ENCODE measurements at places on chromosomes 12 and 14. TPM values are rescaled to one million over a fixed set of nuclear protein-coding genes. Genes with fewer than 3 reads are reported as not detected.
A peak's percentile ranks its signal among the peaks of the same experiment; 100 is the strongest.

DNA sequence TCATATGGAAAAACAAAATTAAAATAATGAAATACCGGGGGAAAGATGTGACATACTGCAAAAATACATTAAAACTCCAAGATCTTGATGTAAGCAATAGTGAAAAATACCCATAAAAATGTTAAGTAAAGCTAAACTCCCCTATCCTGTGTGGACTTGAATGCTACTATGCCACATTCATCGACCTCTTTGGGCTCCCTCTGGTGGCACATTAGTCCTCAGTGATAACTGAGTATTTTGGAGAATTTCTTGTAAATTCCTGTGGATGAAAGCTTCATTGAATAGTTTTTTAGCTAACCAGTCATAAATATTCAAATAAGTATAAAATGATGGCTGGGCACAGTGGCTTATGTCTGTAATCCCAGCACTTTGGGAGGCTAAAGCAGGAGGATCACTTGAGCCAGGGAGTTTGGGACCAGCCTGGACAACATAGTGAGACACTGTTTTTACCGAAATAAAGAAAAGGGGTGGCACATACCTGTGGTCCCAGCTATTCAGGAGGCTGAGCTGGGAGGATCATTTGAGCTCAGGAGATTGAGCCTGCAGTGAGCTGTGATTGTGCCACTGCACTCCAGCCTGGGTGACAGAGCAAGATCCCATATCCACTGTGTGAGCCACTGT, 42.4 kb upstream of the SGPP1 start:
- no peaks in the 10 kb centered on the region for H3K27me3 ChIP-seq
- no peak overlapping the region for H3K27ac ChIP-seq
- no peaks in the 10 kb centered on the region for H3K36me3 ChIP-seq
- H3K4me3 ChIP-seq: no peak overlapping the region
- DNase-seq: no peak

DNA sequence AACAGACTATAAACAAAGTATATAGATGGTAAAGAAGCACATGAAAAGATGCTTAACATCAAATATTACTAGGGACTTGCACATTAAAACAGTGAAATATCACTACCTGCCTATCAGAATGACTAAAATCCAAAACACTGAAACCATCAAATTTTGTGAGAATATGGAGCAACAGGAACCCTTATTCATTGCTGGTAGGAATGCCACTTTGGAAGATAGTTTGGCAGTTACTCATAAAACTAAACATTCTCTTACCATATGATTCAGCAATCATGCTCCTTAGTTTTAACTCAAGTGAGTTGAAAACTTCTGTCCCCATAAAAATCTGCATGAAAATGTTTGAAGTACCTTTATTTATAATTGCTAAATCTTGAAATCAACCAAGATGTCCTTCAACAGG, 297.6 kb downstream of the DAD1 start:
- H3K4me3 ChIP-seq: no peak overlapping the region
- H3K27ac ChIP-seq: no peak overlapping the region
- H3K4me1 ChIP-seq: no peaks in the 10 kb centered on the region
- DNase-seq: no peak
- no peaks in the 10 kb centered on the region for H3K36me3 ChIP-seq

PIWIL1 gene
- total RNA-seq: not detected

DNA sequence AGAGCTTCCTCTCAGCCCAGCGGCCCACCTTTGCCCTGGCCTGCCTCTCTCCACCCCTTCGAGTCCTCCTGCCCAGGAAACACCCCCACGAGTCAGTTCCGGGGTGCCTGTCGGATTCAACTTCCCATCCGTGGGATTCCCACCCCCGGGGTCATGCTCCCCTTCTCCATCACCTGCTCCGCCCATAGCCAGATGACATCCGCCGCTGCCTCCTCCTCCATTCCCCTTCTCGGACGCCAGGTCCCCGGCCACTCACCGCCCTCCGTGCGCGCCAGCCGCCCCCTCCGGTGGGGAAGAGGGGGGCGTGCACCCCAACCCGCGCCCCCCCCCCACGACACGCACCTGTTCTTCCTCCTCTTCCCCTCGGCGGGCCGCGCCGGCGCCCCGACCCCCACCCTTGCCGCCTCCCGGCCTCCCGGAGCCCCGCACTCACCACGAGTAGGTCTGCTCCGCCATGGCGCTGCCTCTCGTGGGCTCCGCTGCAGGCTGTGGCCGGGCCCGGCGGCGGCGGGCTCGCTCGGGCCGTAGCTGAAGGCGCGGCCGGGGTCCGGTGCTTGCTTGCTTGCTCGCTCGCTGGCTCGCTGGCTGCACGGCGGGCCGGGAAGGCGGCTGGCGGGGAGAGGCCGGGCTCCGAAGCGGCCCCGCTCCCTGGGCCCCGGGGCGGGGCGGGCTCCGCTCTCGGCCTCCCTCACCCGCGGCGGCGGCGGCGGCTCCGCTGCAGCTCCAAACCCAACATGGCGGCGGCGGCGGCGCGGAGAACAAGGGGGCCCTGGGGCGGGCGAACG, 554 bp downstream of the SPPL3 start:
- H3K27me3 ChIP-seq: no peaks in the 10 kb centered on the region
- H3K4me1 ChIP-seq: no peaks in the 10 kb centered on the region
- H3K36me3 ChIP-seq: no peaks in the 10 kb centered on the region
- peak overlapping the region; percentile 86 for H3K4me3 ChIP-seq
- DNase-seq: no peak
- H3K27ac ChIP-seq: peak overlapping the region; percentile 82

DNA sequence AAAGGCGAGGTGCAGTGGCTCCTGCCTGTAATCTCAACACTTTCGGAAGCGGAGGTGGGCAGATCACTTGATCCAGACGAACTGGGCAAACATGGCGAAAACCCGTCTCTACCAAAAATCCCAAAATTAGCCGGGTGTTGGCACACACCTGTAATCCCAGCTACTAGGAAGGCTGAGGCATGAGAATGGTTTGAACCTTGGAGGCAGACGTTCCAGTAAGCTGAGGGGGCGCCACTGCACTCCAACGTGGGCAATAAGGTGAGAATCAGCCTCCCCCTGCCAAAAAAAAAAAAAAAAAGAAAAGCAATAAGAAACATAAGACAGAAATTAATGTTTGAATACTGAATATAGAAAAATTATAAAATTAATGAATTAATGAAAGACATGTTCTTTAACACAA, 928.7 kb downstream of the LRFN5 start:
- H3K4me3 ChIP-seq: no peak overlapping the region
- H3K4me1 ChIP-seq: no peaks in the 10 kb centered on the region
- no peaks in the 10 kb centered on the region for H3K36me3 ChIP-seq
- DNase-seq: no peak

- no peak overlapping the region for H3K27ac ChIP-seq
- no peak overlapping the region for H3K4me3 ChIP-seq
- no peaks in the 10 kb centered on the region for H3K27me3 ChIP-seq
- H3K36me3 ChIP-seq: no peaks in the 10 kb centered on the region
Observed at GRCh38 chr12:108169708-108170107, 40.6 kb downstream of the WSCD2 start.

GRCh38 chr12:111203446-111203845, 165.4 kb downstream of the PHETA1 start:
- no peaks in the 10 kb centered on the region for H3K27me3 ChIP-seq
- H3K4me1 ChIP-seq: peaks cover 1% of the 10 kb centered on the region
- H3K4me3 ChIP-seq: no peak overlapping the region
- no peaks in the 10 kb centered on the region for H3K36me3 ChIP-seq
- no peak overlapping the region for H3K27ac ChIP-seq
- no peak for DNase-seq

- no peak overlapping the region for H3K27ac ChIP-seq
- H3K4me1 ChIP-seq: peaks cover 11% of the 10 kb centered on the region
- H3K4me3 ChIP-seq: no peak overlapping the region
- no peaks in the 10 kb centered on the region for H3K36me3 ChIP-seq
- no peak for DNase-seq
Observed at GRCh38 chr14:74647061-74647677, 35.1 kb upstream of the LTBP2 start.

MPHOSPH9 gene
- 48.8 TPM for total RNA-seq

- no peaks in the 10 kb centered on the region for H3K36me3 ChIP-seq
- peaks cover 24% of the 10 kb centered on the region for H3K4me1 ChIP-seq
- H3K4me3 ChIP-seq: peak overlapping the region; percentile 48
- no peak for DNase-seq
Observed at GRCh38 chr12:94149781-94150239, 1.4 kb downstream of the PLXNC1 start.

CMKLR1 gene
- total RNA-seq: 1.7 TPM
